Suprapubic skin (tissue), 4 donors: ENCODE measurements at places on chromosomes 12 and 14. TPM values are rescaled to one million over a fixed set of nuclear protein-coding genes. Genes with fewer than 3 reads are reported as not detected.

DNA sequence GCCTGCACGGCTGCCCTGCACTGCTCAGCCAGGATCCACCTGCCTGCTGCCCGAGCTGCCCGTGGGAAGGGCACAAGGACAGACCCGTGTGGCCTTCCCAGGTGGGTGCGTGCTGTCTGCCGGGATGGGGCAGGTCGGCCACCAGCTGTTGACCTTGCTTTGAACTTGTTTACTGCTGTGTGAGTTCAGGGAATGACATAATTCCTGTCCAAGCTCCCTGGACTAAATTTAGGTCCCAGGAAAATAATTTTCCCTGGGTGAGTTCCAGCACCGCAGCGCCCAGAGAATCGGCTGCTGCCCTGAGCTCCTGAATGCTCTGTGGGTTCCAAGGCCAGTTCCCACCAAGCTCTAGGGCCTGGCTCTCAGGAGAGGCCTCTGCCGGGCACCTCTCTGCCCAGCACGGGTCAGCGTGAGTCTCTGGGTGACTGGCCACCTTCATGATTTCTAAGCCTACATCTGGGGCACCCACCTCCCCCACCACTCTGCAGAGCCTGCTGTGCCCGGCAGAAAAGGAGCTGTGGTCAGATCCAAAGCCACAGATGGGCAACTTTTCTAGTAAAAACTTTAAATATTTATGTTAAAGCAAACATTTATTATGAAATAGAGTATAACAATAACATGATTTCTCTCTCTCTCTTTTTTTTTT, 27.2 kb upstream of the MLXIP start:
- no peak for DNase-seq
- H3K27me3 ChIP-seq, result no peaks in the 10 kb centered on the region
- peaks cover 10% of the 10 kb centered on the region for H3K36me3 ChIP-seq
- H3K4me3 ChIP-seq, result no peak overlapping the region
- no peak overlapping the region for H3K27ac ChIP-seq

DNA sequence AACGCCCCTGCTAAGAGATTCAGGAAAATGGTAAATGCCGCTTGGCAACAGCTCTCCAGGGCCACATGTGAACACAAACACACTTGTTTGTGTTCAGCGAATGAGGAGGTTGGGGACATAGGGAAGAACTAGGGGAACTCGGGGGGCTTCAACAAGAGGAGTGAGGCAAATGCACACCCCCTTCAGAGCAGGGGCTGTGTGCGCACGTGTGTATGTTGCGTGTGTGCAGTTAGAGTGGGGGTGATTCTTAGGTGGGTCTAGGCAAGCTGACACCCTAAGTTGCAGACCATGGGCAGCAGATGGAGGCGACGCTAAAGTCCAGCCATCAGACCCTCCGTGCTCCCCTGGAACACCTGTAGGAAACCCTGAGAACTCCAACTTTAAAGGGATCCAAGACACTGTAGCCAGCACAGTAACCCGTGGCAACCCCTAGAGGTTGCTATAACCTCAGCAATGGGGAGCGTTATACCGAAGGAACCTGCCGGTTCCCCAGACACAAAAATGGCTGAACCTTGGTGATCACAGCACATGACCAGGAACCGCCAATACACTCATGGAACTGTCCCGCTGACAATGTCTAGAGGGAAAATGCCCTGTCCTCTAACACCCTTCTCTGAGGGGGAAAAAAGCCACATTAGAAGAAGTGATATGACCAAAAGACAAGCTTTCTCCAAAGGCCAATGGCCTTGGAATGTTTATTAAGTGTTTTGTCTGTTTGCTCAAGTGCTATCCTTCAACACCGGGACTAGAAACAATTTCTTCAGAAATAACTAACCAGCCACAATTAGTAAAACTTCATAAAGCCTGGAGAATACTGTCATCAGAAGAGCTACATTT, 86.5 kb upstream of the CEP83 start:
- H3K4me3 ChIP-seq, result no peak overlapping the region
- no peak overlapping the region for H3K27ac ChIP-seq
- no peaks in the 10 kb centered on the region for H3K27me3 ChIP-seq
- no peaks in the 10 kb centered on the region for H3K4me1 ChIP-seq
- H3K36me3 ChIP-seq, result no peaks in the 10 kb centered on the region

DNA sequence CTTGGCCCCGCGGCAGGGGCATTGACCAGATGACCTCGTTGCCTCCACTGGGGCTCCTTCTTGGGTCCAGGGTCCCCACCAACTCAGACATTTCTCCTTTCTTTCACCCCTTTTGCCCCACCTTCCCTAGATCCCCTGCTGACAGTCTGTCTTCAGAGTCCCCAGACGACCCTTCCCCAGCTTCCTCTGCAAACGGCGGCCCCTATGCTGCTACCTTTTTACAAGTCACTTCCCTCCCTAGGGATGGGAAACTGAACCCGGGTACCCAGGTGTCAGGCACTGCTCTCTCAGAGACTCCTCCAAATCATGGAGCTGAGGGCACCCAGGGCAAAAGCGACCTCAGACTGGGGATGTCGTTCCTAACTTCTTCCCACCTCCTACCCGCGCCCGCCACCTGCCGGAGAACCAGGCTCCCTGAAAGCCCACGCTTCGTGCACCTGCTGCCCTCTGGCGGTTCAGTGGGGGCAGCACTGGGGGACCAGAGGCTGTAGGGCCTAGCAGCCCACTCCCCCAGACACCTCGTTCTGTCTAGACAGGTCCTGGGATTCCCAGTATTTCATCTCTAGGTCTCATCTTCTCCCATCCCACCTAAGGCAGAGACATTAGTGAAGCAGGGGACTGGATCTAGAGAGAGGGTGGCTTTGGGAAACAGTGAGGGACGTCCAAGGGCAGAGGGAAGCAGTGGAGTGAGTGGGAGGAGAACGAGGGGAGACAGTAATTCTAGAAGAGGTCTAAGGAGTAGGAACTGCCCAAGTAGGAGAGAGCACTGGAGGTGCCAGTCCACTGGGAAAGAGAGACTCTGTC, 4.9 kb downstream of the ZNF385A start:
- no peaks in the 10 kb centered on the region for H3K27me3 ChIP-seq
- DNase-seq, result peak; percentile 96
- peaks cover 9% of the 10 kb centered on the region for H3K36me3 ChIP-seq
- peaks cover 73% of the 10 kb centered on the region for H3K4me1 ChIP-seq
- peak overlapping the region; percentile 66 for H3K27ac ChIP-seq
- H3K4me3 ChIP-seq, result peak overlapping the region; percentile 45

DNA sequence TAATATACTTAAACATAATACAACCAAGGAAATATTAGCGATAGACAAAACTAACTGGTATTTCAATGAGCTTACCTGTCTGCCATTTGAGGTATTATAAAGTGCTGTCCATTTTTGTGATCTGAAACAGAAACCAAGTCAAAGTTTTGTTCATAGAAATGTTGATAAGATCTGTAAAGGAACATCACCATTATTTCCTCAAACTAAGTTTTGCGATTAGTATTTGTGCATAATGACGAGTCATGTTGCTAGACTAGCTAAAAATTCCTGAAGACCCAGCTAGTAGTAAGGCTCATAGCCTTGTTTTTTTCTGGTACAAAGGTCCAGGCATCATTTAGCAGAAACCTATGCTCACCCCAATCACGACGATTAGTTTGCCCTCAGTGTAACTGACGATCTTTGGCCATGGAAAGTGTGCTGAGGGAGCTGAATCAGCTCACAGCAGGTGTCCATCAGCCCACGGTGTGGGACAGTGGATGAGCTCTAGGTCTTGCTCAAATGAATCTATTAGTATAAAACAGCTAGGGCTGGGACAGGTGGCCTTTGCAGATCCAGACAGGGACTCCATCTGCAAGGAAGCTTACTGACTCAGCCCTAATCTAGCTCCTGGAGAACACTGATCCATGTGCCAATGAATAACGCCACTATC, 28.7 kb downstream of the GIT2 start:
- no peaks in the 10 kb centered on the region for H3K4me1 ChIP-seq
- DNase-seq, result no peak
- H3K27ac ChIP-seq, result no peak overlapping the region
- no peak overlapping the region for H3K4me3 ChIP-seq
- H3K36me3 ChIP-seq, result peaks cover 92% of the 10 kb centered on the region

GRCh38 chr12:100171248-100171647, 28.6 kb upstream of the BLTP3B start:
- H3K27me3 ChIP-seq, result no peaks in the 10 kb centered on the region
- H3K4me1 ChIP-seq, result no peaks in the 10 kb centered on the region
- H3K36me3 ChIP-seq, result peaks cover 3% of the 10 kb centered on the region
- H3K4me3 ChIP-seq, result no peak overlapping the region

- no peaks in the 10 kb centered on the region for H3K36me3 ChIP-seq
- no peak for DNase-seq
- no peaks in the 10 kb centered on the region for H3K27me3 ChIP-seq
- H3K27ac ChIP-seq, result no peak overlapping the region
- H3K4me1 ChIP-seq, result no peaks in the 10 kb centered on the region
- no peak overlapping the region for H3K4me3 ChIP-seq
Observed at GRCh38 chr14:35242599-35243311, 49.4 kb upstream of the PSMA6 start.

DNA sequence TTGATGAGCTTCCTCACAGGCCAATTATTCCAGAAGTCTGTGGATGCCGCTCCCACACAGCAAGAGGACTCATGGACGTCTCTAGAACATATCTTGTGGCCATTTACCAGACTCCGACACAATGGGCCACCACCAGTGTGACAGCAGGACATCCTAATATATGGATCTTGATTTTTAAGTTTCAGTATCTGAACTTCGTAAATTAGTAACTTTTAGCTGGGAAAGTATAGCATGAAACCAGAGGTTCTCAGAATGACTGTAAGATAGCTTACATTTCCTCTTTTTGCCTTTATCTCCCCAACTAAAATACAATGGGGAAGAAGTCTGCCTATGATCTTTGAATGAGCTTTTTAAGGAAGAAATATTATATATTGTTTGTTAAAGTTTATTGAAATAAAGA, 87.0 kb downstream of the DNAI7 start:
- H3K36me3 ChIP-seq, result no peaks in the 10 kb centered on the region
- H3K4me1 ChIP-seq, result no peaks in the 10 kb centered on the region
- no peak for DNase-seq
- no peak overlapping the region for H3K27ac ChIP-seq
- H3K27me3 ChIP-seq, result no peaks in the 10 kb centered on the region

GRCh38 chr12:82876075-82876474, 189.4 kb downstream of the TMTC2 start:
- H3K4me1 ChIP-seq, result peaks cover 9% of the 10 kb centered on the region
- no peaks in the 10 kb centered on the region for H3K27me3 ChIP-seq
- no peak overlapping the region for H3K27ac ChIP-seq
- no peak overlapping the region for H3K4me3 ChIP-seq
- H3K36me3 ChIP-seq, result no peaks in the 10 kb centered on the region
- no peak for DNase-seq

DNA sequence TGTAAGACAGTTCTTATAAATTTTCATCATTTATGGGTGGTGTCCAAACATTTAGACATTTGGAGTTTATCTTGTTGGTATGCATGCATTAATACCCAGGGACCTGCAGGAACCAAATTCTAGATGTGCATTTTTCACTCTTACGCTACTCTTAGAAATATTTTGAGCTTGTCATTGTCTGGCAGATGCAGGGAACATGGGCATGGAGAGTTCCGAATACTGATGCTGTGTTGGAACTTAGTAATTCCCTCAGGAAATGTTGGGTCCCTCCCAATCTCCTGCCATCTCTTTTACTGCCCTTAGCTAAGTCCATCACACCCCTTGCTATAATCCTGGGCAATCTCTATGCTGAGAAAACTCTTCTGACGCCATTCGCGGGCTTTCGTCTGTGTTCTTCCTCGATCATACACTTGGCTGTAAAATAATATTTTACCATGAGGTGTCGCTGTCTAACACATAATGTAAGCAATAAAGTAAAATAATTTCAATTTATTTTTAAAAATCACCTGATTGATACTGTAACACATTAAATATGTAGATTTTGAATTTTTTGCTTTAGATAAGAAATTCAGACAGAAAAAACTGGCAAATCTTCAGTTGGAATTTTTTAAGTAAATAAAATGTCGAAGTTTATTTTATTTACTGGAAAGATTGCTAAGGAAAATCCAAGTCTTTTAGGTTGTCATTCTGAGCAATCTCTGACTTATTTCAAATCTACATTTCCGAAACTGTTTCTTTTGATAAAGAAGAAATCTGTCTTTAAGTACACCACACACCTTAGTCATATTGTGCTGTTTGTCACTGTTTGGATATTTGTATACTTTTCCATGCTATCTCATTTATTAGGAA, 304.1 kb upstream of the SSTR1 start:
- no peaks in the 10 kb centered on the region for H3K36me3 ChIP-seq
- no peak for DNase-seq
- H3K4me3 ChIP-seq, result no peak overlapping the region
- no peak overlapping the region for H3K27ac ChIP-seq
- peaks cover 7% of the 10 kb centered on the region for H3K4me1 ChIP-seq
- no peaks in the 10 kb centered on the region for H3K27me3 ChIP-seq

The SLC15A4 gene
- total RNA-seq, result 44.8 TPM

The PRPF39 gene
- total RNA-seq, result 99.4 TPM

The ASB8 gene
- 19.8 TPM for total RNA-seq
